ENCODE measurements at places on chromosomes 6 and 20.
A peak's percentile ranks its signal among the peaks of the same experiment; 100 is the strongest.

DNA sequence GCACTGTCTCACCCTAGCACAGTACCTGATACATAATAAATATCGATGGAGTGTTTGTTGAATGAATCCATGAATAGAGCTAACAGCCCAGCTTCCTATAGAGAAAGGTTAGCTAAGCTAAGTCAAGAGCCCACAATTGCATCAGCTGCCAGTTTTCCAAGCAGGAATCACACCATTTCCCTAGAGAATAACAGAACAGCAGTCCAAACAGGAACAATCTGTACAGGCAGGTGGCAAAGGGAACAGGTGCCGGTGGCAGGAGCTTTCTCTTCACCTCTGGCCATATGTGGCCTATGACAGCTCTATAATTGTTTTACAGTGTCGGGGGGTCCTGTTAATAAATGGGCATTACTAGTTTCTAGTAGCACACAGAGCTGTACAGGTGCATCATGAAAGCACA is 38.8 kb downstream of the ISM1 start:
- DNase-seq, result no peak

- no peak for DNase-seq
These were observed 39.6 kb downstream of the JAG1 start for GRCh38 chr20:10634211-10634610.

- no peak for DNase-seq
These were observed 3.1 kb upstream of the RPS12 start for GRCh38 chr6:132811276-132811675.

DNA sequence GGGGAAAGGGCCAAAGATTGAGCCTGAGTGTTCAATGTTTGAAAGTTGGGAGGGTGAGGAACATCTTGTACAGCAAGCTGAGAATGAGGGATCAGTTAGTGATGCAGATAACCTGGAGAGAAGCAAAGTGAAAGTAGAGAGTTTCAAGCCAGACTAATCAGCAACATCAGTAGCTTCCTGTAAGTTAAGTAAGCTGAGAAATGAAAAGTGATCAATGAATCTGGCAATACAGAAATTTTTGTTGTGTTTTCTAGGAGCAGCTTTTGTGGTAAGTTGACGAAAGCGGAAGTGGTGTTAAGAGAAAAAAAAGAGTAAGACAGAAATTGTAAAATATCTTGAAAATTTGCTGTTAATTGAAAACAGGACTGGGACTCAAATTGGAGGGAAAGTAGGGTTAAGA is 855.5 kb upstream of the MAP3K7 start:
- DNase-seq, result no peak

GRCh38 chr20:16100767-16101166 is 472.5 kb downstream of the KIF16B start:
- no peak for DNase-seq

DNA sequence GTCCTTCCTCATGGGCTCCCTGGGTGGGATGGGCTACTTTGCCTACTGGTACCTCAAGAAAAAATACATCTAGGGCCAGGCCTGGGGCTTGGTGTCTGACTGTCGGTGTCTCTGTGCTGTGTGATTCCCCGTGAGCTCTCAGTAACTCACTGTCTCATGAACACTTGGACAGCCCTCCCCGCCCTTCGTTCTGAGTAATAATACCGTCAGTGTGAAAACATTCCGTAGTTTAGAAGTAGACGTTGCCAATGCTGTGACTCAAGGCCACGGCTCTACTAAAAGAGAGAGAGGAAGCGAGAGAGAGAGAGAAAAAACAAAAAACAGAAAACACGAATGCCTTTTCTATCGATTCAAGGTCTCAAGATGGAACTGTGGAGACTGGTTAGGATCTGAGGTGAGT is 31.8 kb downstream of the FITM2 start:
- DNase-seq, result peak; percentile 73

DNA sequence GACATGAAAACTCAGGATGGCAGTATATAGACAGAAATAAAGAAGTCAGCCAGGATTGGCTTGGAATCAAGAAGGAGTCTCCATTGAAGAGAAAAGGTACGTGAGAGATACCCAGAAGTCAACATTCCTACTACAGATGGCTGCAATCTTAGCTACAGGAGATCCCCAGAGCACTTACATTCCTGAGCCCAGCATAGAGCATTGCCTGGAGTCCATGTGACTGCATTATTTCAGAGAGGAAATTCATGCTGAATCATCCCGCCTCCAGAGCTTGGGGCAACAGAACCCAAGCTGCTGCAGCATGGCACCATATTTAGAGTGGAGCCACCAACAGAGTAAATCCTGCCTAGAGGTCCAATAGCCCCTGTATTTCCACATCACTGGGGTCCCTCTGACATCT is 125.0 kb upstream of the GRIK2 start:
- DNase-seq, result peak; percentile 13

GRCh38 chr6:27593200-27593818 is 120.4 kb upstream of the ZNF184 start:
- DNase-seq, result no peak

- no peak for DNase-seq
These were observed 815 bp downstream of the TRIM10 start for GRCh38 chr6:30160008-30160784.

DNA sequence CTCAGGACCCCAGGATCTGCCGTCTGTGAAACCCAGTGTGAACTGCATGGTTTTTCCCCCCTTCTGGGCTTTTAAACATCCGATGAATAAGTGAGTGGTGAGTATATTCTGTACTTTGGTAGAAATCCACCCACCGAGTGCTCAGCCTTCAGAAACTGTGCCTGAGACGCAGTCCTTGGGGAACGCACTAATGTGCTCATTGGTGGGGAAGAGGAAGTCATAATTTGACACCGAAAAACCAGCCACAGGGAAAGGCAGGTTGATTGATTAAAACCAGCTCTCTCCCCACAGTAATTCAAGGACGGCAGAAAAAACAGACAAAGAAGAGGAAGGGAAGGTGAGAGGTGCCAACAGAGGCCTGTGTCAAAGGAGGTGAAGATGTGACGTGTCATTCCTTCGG is 21.7 kb downstream of the EDN3 start:
- no peak for DNase-seq

GRCh38 chr6:159969204-159969912 is 476 bp downstream of the IGF2R start:
- DNase-seq, result peak; percentile 52

All from GM03348 (cell line).